Inflammatory macrophage treated with lipopolysaccharide for 4 hours (primary cell): ENCODE measurements at places on chromosomes 1 and 21.

DNA sequence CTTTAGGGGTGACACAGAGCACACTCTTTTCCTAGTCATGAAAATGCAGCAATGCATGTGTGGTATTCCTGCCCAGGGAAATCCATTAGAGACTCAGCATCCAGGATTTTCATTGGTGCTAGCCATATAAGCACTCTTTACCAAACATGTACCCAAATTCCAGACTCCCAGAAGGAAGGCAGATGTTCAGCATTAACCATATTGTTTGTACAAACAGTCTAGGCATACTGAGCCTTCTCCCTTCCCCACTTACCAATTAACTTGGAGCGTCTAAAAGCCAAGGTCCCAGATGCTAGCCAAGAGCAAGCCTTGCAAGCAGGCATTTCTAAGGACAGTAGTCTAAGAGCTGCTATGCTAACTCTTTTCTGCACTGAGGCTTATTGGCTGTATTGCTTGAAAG is 27.9 kb downstream of the ZBED6 start:
- no peak for DNase-seq

- DNase-seq = no peak
These were observed 31.8 kb downstream of the SPSB1 start for GRCh38 chr1:9324246-9325096.

DNA sequence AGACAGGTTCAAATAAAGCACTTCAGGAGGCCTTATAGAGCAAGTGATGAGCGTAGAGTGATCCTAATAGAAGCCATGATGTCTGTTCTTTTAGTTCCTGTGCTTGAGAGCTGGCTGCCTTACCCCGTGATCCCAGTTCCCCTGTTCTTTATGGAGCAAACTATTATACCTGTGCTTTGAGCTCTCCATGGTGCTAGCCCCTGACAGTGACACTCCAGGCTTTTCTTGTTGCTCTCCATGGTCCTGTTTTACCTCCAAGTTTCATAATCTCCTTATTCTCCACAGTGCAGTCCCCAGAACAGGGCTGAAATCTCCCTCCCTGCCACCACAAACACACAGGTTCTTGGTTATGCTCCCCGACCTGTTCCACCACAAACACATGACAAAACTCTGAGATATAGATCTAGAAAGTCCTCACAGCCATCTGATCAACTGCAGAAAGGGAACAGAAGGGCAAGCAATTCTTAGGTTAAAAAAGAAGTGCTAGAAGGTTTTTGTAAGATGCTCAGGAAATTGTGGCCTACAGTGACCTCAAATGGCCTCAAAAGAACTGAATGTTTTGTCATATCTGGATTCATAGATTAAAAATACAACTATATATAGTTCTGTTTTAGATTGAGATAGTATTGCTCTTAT is 6.0 kb downstream of the CADM3 start:
- DNase-seq = no peak

DNA sequence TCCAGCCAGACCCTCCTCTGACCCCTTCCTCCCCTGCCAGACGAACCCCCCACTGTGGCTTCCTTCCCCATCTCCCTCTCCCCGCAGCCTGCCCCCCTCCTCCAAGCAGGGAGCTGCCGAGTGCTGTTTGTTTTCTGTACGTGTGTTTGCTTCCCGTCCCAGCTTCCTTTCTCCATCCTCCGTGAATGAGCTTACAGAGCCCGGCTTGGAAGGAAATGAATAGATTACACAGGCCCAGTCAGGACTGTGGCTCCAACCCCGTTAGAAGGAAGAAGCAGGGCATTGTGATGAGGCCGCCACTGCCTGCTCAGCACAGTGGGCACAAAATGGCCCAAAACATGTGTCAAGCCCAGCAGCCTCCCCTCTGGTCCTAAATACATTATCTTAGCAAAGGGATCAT is 123.2 kb downstream of the IGSF21 start:
- no peak for DNase-seq

- DNase-seq = no peak
These were observed 265.8 kb downstream of the NFIA start for GRCh38 chr1:61348025-61348665.
